ENCODE measurements at places on chromosomes 4 and X.

- DNase-seq, result no peak
Observed at GRCh38 chr4:163556177-163556576, 61.7 kb downstream of the TMA16 start.

DNA sequence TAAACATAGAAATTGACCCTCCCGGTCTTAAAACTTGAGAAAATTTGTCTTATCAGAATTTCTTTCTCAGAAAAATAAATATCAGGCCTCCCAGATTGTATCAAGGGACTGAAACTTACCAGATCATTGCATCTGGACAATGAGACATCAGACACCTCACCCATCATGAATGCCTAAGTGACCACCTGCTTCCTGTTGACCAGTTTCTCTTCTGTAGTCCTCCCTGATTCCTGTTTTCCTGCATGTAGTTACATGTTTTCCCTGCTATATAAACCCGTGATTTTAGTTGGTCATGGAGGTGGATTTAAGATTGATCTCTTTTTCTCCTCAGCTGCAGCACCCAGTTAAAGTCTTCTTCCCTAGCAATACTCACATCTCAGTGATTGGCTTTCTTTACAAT lies 548.1 kb downstream of the PPP4R3C start:
- no peak for DNase-seq

- no peak for DNase-seq
Observed at GRCh38 chrX:148672517-148672916, 172.1 kb downstream of the AFF2 start.

- DNase-seq, result no peak
Observed at GRCh38 chr4:57148831-57149505, 38.8 kb upstream of the IGFBP7 start.

DNA sequence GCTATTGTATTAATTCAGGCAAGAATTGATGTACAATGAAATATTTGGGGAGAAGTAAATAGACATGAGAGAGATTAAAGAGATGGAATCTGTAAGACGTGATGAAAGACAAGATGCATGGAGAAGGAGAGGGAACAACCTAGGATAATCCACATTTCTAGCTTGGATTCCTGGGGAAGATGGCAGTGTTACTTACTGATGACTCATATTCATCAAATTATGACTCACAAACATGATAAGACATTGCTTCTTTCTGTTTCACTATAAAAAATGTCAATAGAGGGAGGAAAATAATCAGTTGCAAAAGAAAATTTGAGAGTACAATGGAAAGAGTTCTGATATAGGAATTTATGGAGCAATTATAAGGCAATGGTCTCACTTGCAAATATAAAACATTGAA lies 104.1 kb upstream of the BMP3 start:
- no peak for DNase-seq

DNA sequence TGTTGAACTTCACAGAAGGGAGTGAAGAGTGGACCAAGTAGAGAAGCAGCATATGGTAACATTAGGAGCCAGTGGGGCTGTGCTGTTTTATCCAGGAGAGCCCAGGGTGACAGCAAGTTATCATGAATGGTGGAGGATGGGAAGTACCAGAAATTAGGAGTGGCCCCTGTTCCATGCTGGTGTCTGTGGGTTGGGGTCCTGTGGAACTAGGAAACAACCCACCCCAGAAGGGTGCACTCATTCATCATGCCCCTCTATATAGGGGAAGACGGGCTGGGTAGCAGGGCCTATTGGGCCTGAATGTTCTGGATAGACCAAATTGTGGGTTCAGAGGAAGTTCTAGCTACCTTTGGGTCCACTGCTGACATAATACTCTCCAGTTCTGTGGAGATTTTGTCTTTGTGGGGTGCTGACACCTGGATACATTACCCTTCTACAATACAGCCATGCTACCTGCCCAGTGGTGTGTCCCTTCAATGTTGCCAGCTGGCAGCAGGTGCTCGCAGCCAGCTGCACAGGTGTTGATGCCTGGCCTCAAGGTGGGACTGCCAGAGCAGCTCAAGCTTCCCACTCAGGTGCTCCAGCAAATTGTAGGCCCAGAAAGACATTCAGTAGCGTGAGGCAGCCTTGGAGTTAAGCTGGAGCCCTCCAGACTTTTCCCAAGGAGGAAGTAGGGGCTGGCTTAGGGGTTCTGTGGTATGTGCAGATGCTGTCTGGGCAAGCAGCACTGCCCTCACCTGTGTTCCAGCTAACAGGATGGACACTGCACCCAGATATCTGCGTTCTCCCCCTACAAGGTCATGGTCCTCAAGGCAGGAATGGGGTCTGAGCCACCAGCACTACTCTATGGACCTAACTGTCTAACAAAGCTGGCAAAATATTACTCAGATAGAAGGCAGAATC lies 106.5 kb downstream of the NHSL2 start:
- DNase-seq, result no peak

GRCh38 chrX:133607419-133608348 lies 192.4 kb upstream of the GPC4 start:
- DNase-seq, result no peak

DNA sequence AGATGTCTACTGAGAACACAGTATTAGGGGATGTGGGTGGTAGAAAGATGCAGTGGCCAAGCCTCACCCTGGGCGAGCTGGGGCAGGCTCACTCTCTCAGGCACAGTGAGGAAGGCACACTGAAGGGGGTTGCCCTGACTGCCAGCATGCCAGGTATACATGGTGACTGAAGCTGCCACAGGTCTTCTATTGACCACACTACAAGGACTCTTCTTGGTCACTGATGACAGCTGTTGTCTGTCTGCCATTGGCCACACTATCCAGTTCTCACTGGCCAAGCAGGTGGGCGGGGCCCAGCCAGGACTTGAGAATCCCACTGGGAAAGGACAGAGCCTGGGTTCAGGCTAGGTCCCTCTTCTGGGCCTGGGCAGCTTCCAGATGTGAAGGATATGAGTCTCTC lies 39.7 kb upstream of the TBC1D14 start:
- no peak for DNase-seq

DNA sequence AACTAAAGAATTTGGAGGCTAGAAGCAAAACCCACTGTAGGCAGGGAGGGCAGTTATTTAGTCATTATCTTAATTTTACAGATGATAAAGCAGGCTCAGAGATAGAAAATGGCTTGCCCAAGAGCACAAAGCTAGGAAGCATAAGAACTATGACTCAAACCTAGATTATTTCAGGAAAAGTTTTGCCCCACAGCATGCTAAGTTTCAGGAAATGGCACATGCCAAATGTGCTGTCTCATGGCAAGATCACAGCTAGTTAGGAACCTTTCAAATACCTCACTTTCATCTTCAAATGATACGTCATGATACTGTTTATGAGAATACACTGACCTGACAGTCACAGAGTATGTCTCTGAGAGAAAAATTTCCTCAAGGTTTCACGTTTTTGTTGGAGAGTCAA lies 78.5 kb upstream of the SPANXC start:
- no peak for DNase-seq

GRCh38 chr4:20418861-20419451 lies 167.3 kb downstream of the SLIT2 start:
- no peak for DNase-seq

DNA sequence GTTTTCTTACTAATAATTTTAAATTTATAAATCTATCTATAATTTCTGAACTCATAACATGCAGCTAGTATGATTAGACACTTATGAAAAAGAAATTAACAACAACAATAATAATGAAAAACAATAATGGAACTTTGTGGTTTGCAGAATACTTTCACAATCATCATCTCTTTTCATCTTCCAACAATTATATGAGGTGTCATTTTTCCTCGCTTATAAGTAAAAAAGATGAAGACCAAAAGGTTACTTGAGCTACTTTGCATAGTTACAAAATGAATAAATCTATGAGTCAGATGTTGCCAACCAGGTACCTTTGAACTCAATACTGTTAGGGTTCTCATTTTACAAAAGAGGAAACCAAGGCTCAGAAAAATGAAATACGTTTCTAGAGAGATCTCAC lies 98.5 kb upstream of the ELOVL6 start:
- DNase-seq, result no peak

GRCh38 chr4:100362366-100362765 lies 155.5 kb downstream of the EMCN start:
- DNase-seq, result no peak

DNA sequence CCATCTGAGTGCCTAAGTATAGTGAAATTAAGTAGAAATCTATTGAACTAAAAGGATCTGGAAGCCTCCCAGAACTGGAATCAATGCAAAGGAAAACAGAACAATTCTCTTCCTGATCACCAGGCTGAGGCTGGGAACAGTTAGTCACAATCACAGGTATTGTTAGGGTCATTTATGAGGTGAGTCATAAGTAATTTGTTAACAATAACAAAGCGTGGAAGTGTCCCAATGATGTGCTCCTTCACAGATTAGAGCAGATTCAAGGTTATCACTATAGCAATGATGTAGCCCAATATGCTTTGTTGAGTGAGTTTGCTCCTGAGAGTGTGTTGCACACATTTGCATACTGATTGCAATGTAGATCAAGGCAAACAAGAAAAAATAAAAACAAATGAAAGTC lies 228.1 kb downstream of the ZNF674 start:
- no peak for DNase-seq

DNA sequence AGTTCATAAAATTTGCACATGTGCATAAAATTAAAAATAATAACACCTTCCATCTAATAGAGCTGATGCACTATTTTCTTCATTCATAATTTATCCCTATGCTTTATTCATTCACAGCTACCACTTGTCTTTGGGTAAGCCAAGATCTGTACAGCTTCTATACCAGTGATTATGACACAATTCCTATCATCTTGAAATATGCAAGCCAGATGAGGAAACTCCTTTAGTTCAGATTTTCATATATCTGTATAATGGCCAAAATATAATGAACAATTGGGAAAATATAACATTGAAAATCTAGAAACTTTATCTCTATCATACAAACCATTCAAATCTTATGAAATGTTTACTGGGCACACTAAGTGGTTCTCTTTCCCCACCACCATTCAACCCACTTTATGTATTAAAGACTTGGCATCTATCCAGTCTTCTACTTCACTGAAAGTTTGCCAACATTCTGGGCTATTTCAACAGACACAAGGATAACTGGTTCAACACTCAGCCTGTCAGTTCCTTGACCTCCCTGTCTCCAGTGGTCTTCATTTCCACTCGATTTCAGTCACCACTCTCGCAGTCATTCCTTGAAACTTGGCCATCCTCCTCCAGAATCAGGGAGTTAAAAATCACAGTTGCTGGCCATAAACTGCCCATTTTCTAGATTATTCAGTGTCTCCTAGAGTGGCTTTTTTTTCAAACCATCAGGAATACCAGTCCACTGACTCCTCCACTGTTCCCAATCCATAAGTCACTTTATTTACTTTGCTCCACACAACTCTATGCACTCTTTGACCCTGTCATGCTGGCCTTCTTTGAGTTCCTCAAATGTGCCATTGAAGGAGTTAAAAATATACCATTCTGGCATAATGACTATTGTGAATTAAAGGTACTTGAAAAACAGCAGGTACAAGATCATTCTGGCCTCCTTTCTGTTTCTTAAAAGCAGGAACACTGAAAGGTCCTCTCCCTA lies 85.5 kb downstream of the CAMK2D start:
- DNase-seq, result no peak

GRCh38 chr4:131584587-131584986 lies 1564.5 kb upstream of the PCDH10 start:
- DNase-seq, result no peak

DNA sequence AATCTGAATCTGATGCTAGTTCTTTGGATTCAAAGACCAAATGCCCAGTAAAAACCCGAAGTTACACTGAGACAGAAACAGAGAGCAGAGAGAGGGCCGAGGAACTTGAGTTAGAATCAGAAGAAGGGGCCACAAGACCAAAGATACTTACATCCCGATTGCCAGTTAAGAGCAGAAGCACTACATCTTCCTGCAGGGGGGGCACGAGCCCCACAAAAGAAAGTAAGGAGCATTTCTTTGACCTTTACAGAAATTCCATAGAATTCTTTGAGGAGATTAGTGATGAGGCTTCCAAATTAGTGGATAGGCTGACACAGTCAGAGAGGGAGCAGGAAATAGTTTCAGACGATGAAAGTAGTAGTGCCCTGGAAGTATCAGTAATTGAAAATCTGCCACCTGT lies 309.3 kb downstream of the ANK2 start:
- no peak for DNase-seq

DNA sequence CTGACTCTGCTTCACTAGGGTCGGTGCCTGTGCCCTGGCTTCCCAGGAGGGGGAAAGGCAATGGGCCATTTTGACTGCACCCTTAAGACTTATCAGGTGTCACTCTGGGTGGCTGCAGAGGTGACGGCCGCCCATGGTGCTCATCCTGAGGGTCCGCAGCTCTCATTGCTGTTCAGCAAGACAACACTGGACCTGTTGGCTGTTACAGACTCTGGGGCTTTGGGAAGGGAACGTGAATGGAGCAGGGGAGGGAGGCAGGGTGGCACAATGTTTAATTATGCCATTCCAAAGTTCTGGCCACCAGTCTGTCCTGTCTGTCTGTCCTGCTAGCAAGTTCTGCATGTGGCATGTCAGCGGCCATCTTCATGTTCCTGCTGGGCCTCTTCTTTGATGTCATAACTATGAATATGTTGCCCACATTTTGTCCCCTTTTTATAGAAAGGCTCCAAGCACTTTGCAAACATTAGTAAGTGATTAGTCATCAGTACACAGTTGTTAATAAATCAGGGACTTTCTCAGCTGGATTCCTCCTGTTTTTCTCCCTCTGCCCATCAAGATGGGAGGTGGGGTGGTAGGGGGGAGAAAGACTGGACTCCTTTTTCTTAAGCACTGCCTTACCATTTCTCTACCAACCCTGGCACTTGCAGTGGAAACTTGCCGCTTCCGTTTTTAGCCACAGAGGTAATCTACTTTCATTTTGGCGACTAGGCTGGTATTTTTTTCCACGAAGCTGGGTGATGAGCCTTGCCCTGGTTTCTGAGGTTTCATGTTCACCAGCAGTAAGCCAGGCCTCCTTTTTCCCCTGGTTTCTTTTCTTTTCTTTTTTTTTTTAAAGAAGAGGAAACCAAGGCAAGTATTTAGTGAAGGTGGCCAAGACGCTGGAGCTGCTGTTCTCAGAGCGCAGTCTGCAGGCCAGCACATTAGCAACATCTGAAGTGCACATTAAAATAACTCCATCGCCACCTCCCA lies 88.6 kb upstream of the TRIM2 start:
- DNase-seq, result peak; percentile 64

DNA sequence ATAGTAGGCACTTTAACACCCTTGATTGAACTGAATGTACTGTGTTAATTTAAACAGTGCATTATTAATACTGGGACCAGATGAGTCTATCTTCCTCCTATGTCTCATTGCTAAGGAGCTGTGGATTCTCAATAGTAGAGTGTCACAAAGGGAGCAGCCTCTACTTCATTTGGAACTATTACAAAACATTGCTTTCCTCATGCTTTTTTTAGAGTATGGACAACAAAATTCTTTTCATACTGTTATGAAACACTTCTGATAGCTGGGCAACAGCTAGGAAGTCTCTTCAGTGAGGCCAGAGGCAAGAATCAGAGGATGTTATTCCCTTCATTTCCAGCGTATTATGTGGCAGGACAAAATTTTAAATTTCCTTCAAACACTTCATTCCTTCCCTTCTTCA lies 160.8 kb downstream of the FBXO8 start:
- DNase-seq, result no peak

- no peak for DNase-seq
Observed at GRCh38 chr4:8854931-8855330, 16.7 kb downstream of the HMX1 start.
